ENCODE measurements at places on chromosomes 7 and 10.
A peak's percentile ranks its signal among the peaks of the same experiment; 100 is the strongest.

DNA sequence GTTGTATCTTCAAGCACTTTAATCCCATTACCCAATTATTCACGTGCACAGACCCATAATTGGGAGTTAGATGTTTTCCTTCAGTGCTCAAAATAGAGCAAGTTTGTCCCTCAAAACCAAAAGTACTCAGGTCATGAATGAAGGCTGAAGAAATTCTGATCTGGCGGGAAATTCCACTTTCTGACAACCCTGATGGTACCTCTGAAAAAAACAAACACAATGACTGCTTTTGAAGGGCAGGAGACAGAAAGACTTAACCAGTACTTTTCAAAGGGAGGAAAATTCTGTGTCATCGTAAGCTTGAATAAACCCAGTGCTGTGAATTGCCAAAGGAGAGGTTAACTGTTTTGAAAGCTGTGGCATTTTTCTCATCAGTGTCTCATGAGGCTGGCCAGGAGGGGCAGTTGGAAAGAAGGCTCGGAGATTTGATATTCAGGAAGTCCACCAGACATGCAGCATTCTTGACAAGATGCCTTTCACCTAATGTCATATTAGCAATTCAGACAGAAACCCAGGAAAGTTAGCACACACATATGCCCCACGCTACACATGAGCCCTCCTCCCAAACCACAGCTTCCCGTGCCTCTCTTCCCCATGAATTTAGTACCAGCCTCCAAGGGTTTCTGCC, 347.0 kb downstream of the KCNMA1 start:
- peak; percentile 99 for DNase-seq

DNA sequence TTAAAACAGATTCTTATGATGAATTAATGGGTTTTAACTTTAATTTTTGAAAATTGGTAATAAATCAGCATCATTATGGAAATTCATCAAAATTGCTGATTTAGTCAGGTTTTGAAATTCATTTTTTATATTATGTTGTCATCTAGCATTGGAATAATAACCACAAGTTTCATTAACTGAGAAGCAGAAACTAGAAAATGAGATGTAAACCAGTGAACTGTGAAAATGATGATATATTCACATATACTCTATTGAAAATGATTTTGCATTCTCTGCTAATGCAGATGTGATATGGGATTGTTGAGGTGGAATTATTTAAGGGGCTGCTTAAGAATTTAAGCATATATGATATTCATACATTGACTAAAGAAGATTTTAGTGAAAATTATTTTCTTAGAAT, 316.1 kb upstream of the FZD1 start:
- no peak for DNase-seq

GRCh38 chr7:121744319-121744718, 128.6 kb upstream of the PTPRZ1 start:
- DNase-seq, result no peak

- no peak for DNase-seq
Observed at GRCh38 chr10:128739930-128740329, 613.7 kb upstream of the MKI67 start.

GRCh38 chr7:99766484-99767099, 17.4 kb downstream of the CYP3A4 start:
- DNase-seq, result no peak

GRCh38 chr10:102024799-102025198, 31.2 kb downstream of the ARMH3 start:
- no peak for DNase-seq

DNA sequence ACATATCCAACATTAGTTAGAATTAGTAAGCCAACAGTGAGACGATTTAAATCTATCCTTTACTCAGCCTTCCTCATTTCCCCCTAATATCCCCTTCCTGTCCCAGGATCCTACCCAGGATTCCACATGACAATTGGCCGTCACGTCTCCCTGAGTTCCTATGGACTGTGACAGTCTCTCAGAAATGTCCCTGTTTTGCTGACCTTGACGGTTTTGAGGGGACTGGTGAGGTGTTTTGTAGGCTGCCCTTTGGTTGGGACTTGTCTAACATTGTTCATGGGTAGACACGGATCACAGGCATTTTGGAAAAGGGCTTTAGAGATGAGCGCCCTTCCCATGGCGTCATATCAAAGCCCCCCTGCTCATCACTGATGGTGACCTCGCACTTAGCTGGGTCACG, 162.8 kb downstream of the ZMYND11 start:
- DNase-seq, result no peak

DNA sequence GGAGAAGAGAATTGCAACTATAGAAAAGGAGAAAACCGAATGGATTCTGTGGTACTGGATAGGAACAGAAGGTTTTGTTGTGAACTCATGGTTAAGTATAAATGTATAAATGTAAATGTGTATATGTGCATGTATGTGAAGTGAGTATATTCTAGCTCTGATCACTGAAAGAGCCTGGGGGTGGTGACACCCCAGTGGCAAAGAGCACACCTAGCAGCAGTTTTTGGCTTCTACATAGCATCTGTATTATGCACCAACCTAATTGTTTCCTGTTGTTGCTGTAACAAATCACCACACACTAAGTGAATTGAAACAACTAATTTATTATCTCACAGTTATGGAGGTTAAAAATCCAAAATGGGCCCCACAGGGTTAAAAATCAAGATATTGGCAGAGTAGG, 455.4 kb downstream of the RPS24 start:
- no peak for DNase-seq

DNA sequence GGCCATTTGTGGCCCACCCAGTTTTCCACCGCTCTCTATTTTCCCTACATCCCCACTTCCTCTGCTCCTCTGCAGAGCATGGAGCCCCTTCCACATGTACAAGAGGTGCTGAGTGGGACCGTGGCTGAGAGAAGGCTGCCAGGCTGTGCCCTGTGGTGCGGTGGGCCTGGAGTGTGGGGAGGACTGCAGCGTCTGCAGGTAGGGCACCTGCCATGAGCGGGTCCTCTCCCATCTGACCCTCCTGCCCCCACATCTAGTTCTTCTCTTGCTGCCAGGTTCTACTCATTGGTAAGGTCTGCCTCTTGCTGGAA, 145.6 kb upstream of the FAM20C start:
- no peak for DNase-seq

- DNase-seq, result no peak
Observed at GRCh38 chr10:102493771-102494170, 8.7 kb downstream of the ACTR1A start.

DNA sequence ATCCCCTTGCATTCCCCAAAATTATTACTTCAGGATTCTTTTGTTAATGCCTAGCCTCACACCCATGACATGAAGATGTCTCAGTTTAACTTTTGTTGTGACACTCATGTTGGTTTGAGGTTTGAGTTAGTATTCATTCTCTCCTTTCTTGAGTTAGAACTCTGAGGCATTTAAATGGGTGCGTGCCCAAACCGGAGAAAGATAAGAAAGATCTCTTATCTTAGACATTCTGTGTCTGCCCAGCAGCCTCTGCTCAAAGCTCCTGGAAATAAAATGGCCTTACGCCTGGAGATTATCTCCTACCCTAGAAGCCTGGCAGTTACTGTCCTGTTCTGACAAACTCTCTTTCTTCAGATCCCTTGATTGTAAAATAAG, 26.3 kb downstream of the WBP1L start:
- no peak for DNase-seq

GRCh38 chr7:80439894-80440821, 71.7 kb downstream of the GNAT3 start:
- peak; percentile 63 for DNase-seq

DNA sequence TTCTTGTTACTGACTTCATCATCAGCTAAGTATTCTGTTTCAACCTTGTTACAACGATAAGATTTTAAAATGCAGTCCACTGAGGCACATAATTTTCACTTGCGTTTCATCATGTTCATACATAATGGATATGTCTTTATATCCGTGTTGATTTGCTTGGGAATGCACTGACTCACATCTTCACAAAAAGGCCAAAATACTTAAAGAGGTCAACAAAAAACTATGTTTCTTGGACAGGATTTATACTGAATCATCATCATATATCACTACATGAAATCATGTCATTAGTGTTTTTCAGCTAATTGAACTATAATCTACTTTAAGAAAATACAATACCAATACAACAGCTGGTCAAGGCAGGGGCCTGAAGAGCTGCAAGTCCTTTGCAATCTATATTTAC, 324.5 kb upstream of the KLF6 start:
- DNase-seq, result peak; percentile 79

- DNase-seq, result no peak
Observed at GRCh38 chr7:73858807-73859206, 2.2 kb upstream of the TMEM270 start.

DNA sequence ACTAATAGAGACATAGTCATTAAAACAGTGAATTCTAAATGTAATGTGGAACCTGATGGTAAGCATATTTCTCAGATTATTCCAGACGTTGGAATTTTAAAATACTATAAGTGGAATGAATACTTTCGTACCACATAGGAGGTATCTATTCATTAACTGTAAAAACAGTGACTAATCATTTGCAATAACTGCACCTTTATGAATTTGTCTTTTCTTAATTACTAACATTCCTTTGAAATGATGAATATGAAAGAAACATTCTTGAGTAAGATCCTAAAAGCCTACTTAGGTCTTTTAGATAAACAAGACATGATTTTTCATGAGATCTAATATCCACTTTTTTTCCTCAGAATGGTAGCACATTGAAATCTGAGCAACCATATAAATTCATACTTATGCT, 549.0 kb upstream of the LRRN3 start:
- peak; percentile 63 for DNase-seq

- no peak for DNase-seq
Observed at GRCh38 chr10:50629495-50630122, 5.9 kb upstream of the SGMS1 start.

- no peak for DNase-seq
Observed at GRCh38 chr7:7576344-7576743, 9.7 kb downstream of the MIOS start.

GRCh38 chr7:93301736-93302135, 69.6 kb downstream of the VPS50 start:
- DNase-seq, result no peak

GRCh38 chr7:158567153-158567603, 20.4 kb downstream of the PTPRN2 start:
- no peak for DNase-seq

- DNase-seq, result no peak
Observed at GRCh38 chr10:50436805-50437204, 185.5 kb upstream of the ASAH2 start.

GRCh38 chr10:120980279-120981255, 129.4 kb downstream of the WDR11 start:
- DNase-seq, result no peak

- no peak for DNase-seq
Observed at GRCh38 chr10:591646-592045, 97.8 kb downstream of the DIP2C start.

GRCh38 chr7:120856198-120856597, 1.7 kb downstream of the TSPAN12 start:
- no peak for DNase-seq

DNA sequence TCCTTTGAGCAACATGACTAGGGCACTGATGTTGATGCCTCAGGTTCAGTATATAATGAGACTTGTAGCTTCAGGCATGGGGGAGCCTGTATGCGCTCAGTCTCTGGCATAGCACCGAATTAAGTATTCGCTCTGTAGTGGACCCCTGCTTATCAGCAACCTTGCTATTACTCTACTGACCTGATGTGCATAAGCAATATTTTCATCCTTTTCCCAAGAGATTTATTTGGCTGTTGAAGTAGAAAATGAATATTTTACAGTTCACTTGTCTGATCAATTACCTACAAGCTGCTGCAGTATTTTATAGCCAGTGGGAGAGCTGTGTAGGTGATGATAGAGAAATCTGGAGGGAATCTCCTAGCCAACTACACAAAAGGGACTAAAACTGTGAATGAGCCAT, 781.6 kb upstream of the PHF14 start:
- DNase-seq, result no peak

GRCh38 chr10:119113751-119114732, 10.1 kb downstream of the DENND10 start:
- DNase-seq, result peak; percentile 68

DNA sequence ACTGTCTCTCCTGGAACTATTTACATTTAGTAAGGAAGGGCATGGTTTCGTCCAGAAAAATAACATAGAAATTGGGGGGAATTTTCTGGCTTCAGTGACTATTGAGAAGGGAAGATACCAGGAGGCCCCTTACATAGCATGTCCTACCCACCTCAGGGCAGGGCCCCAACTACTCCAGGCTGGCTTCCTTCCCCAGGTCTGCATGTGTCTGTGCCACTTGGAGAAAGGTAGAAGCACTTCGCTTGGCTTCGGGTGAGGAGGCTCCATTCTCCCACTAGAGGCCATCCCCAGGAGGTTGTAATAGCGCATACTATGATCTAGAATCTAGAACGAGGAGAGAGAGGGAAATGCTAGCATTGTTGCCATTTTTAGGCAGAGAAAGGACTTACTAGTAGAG, 14.7 kb downstream of the LRGUK start:
- DNase-seq, result no peak

DNA sequence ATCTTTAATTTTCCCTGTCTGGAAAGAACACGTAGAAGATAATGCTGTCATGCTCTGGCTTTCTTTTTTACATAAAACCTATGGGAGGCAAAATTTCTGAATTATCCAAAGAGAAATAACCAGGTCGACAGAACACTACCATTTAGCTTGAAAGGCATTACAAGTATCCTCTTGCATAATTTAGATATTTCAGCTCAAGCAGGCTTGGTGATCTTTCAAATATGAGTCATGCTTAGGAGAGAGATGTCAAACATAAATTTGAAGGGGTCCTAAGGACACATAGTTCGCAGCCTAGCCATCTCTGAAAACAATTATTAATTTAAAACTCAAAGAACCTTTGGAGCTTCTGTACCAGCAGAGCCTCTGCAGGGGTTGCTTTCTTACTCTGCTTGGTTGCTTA, 100.9 kb downstream of the FAS start:
- DNase-seq, result peak; percentile 69

GRCh38 chr10:5618042-5618441, 48.4 kb downstream of the ASB13 start:
- DNase-seq, result no peak

Measured in fibroblast of skin of scalp (primary cell).